M059J (cell line): ENCODE measurements at places on chromosomes 7 and 10. TPM values are rescaled to one million over a fixed set of nuclear protein-coding genes. Genes with fewer than 3 reads are reported as not detected.

DNA sequence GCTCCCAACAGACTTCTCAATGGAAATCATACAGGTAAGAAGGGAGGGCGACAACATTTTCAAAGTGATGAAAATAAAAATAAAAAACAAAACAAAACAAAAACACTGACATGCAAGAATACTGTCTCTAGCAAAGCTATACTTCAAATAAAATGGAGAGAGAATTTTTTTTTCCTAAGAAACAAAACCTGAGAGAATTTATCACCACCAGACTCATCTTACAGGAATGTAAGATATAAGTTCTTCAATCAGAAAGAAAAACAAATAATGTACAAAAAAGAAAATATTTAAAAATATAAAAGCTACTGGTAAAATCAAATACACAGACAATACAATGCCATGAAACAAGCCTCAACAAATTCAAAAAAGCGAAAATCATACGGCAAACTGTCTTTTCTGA lies 113.2 kb downstream of the NRBF2 start:
- DNase-seq = no peak

DNA sequence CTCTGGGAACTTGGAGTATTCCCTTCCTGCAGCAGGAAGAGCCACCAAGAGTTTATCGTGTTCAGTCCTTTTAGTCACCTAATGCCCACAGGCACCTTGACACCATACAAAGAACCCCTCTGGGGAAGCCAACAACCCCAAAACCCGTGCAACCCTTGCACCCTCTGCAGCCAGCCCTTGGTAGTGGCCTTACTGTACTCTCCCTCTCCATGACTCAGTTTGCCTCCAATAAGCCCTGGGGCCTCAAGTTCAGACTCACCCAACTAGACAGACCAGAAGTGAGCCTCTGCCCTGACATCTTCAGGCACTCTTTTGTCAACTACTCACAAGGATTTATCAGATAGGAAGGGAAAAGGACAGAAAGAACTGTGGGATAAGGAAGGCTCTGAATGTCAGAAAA lies 30.9 kb downstream of the KCNMA1 start:
- peak; percentile 59 for DNase-seq

DNA sequence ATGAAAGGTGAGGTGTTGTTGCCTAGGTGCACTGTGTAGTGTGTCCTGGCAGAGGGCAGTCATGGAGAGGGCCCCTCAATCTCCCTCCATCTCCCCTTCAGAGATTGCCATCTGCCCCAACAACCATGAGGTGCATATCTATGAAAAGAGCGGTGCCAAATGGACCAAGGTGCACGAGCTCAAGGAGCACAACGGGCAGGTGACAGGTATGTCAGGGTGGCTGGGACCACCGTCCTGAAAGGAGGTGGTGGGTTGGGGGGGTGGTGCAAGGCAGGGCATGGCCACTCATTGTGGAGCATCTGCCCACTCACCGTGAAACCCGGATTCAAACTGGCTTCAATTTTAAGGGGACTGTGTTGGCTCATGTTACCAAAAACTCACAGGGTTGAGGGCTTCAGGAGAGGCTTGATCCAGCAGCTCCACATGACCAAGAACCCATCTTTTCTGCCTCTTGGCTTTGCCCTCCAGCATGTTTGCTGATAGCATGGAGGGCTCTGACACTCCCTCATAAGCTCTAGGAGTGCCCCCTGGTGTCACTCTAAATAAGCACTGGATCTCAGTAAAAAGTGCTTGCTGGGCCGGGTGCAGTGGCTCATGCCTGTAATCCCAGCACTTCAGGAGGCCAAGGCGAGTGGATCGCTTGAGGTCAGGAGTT lies 12.2 kb downstream of the ARPC1B start:
- DNase-seq = peak; percentile 60

DNA sequence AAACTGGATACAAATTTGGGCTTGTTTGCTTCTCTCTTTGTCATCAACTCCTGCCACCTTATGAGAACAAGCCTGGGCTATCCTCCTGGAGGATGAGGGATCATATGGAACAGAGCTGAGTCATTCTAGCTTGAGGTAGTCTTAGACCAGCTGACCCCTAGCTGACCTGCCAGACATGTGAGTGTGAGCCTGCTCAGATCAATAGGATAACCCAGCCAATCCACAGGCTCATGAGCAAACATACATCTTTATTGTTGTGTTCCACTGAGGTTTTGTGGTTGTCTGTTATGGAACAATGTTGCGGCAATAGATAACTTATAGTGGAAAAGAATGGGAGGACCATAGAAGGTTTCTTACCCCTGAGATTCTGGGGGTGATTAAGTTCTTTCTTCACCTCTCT lies 54.5 kb upstream of the FAM180A start:
- DNase-seq = no peak

- DNase-seq = peak; percentile 64
These were observed 647 bp upstream of the NACAD start for GRCh38 chr7:45089341-45089891.

GRCh38 chr10:88913127-88913526 lies 33.1 kb downstream of the STAMBPL1 start:
- no peak for DNase-seq

DNA sequence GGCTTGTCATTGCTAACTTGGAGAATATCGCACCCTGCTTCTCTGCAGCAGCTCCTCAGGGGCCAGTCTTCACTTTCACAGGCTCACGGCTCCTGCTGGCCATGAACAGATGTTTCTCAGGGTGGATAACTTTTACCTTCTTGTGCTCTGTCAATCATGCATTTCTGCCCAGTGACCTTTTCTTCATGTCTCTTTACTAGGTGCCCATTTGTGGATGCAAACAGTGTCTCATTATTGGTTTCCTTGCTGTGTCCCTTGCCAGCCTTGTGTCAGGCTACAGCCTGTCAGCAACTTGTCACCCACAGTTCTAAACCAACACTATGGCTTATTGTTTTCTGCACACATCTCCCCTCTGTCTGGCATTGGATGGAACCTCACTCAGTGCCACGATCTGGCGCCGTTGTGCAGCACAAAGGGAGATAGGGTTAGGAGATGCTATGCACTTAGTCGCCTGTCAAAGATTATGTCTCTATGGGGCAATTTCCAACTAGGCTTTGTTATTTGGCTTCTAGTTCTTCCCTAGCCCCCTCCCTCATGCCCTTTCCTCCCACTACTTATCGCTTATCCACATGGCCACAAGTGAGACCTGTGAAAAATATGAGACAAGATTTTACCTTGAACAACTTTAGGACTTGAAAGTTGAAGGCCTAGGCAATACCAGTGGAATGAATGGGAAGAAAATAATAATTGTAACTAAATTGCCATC lies 45.7 kb upstream of the NXPH1 start:
- no peak for DNase-seq

- peak; percentile 25 for DNase-seq
These were observed 101.1 kb upstream of the RET start for GRCh38 chr10:42975558-42976340.

DNA sequence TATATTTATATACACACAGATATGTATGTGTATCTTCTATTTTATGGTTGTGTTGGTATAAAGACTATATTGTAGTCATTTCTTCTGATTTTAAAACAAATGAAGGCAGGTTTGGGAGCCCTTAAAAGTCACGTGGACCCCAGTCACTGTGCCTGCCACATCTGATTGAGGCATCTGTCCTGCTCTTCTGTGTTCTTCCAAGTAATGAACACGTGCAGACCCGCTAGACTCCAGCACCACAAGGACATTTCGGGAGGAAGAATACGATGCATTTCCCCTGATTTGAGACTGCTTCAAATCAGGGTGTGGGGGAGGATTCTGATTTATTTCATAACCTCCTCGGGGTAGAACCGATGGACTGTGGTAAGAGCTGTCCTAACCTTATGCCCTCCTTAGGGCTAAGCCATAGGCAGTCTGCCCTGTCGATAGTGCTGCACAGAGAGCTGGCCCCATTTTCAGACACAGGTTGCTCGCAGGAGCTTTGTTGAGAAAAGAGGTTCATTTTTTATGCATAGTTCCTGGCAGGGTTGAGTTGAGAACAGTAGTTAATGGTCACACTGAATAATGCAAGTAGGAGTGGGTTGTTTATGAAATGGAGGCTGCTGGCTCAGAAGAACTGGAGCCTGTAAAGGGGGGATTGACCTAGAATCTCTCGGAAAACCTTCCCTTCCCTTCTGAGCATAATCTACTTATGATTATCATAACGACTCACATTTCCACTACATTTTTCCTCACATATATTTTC lies 55.0 kb upstream of the C10orf120 start:
- DNase-seq = no peak

GRCh38 chr7:42445691-42446090 lies 208.7 kb upstream of the GLI3 start:
- DNase-seq = no peak

DNA sequence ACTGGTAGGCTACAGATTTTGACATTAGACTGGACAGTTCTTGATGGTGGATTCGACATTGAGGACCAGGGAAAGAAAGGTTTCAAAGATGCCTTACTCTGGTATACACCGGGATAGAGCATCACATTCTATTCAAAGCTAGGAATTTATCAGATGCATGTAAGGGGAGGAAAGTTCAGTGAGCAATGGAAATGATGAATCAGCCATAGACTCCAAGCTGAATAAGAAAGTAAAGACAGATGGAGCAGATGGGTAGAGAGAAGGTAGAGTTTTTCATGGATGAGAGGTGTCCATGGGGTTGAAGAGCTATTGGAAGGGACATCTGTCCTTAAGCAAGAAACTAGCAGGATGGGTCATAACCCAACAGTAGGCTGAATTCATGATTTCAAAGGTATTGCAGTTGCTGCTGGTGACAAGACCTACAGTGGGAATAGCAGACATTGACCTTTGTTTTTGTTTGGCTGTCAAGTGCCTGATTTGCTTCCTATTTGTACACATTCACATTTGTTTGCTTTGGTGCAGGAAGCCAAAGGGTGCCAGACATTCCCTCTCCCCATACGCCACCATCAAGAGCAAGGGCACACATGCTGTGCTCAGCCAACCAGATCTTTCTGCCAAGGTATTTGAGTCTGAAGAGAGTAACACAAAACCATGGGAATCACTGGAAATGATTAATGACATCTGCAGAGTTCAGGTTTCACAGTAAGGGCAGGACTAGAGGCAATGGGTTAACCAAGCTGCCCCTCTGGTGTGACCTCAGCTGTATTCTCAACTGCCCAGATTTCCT lies 8.6 kb upstream of the CACUL1 start:
- DNase-seq = peak; percentile 25

- no peak for DNase-seq
These were observed 14.0 kb upstream of the IFIT1B start for GRCh38 chr10:89363729-89364442.

GRCh38 chr7:149598721-149599308 lies 101.2 kb upstream of the ZNF746 start:
- DNase-seq = peak; percentile 41

DNA sequence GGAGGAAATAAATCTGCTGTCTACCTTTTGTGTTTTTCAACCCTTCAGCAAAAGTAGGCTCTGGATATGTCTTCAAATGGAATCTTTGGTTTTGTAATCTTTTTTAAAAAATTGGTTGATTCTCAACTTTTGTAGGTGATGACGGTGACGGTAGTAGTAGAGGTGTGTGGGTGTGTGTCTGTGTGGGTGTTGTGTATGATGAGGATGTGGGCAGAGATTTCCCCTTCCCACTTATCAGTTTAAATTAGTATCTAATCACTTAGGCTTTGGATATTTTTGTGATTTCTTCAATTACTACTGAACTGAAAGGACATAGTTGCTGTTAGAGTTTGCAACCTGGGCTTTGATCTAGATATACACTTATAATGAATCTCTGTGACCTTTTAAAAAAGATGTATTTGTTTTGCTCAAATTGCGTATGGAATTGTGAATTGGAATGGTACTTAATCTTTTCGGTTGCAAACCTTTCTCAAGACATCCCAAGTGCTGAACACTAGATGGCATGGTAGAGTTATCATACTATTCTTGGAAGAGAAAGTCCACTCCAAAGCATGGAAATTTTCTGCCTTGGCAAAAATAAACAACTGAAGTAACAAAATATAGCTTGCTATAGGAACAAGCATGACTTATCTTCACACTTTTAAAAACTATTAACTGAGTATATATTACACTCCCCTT lies 51.9 kb upstream of the A1CF start:
- DNase-seq = peak; percentile 40

- DNase-seq = peak; percentile 19
These were observed 7.3 kb downstream of the DPYSL4 start for GRCh38 chr10:132193907-132194552.

- DNase-seq = no peak
These were observed 324.1 kb upstream of the LRRN3 start for GRCh38 chr7:110766864-110767263.

The ZNF239 gene
- 1.3 and 5.2 TPM in 2 replicates for total RNA-seq

The ZNF804B gene
- not detected in 2 replicates for total RNA-seq

The ZP3 gene
- 1.9 and 3.6 TPM in 2 replicates for total RNA-seq

The HTR7 gene
- 20.5 and 36.5 TPM in 2 replicates for total RNA-seq

The CHAT gene
- total RNA-seq = not detected in 2 replicates

The ADRB1 gene
- 0.12 and 0.52 TPM in 2 replicates for total RNA-seq

The HOXA13 gene
- total RNA-seq = 1.4 and 3.4 TPM in 2 replicates

The ANXA8 gene
- 0.54 and 2.4 TPM in 2 replicates for total RNA-seq
